Astrocyte (in vitro differentiated cells and primary cell): ENCODE measurements at places on chromosomes 16 and 17.

DNA sequence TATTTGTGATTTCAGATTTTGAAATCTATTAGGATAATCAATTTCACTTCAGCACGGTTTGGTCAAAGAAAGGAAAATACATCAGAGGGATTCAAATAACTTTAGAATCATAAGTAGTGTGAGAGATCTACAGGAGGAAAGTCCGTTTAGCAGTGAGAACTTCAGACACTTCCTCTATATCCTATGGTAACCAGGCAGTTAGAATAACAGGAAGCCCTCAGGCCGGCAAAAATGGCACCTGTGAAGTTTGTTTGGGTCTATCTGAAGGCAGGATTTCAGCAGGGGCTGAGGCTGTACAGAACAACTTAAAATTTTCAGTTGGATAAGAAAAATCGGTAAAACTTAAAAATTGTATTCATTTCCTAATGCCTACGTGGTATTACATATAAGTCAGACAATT, 24.9 kb downstream of the KCNJ16 start:
- DNase-seq, result no peak
- H3K27ac ChIP-seq, result no peak overlapping the region

DNA sequence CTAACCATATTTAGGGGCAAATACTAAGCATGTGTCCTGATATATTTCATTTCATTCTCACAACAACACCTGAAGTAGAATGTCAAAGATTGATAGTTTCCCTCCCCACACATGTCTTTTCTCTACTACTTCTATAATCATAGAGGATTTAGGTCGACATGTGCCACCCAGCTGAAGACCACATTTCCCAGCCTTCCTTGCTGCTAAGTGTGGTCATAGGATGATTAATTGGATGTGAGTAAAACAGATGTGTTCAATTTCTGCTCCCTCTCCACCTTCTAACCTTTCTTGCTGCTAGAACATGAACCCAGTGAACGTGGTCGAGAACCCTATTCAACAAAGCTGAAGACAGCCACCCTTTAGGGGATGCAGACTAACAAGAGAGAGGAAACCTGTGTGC, 18.8 kb upstream of the HLF start:
- no peaks in the 10 kb centered on the region for H3K4me1 ChIP-seq
- H3K4me3 ChIP-seq, result no peak overlapping the region
- no peaks in the 10 kb centered on the region for H3K27me3 ChIP-seq

- H3K27me3 ChIP-seq, result peaks cover 14% of the 10 kb centered on the region
- no peaks in the 10 kb centered on the region for H3K36me3 ChIP-seq
- no peak for DNase-seq
- H3K4me3 ChIP-seq, result no peak overlapping the region
These were observed 21.1 kb upstream of the KCNG4 start for GRCh38 chr16:84260766-84261554.

DNA sequence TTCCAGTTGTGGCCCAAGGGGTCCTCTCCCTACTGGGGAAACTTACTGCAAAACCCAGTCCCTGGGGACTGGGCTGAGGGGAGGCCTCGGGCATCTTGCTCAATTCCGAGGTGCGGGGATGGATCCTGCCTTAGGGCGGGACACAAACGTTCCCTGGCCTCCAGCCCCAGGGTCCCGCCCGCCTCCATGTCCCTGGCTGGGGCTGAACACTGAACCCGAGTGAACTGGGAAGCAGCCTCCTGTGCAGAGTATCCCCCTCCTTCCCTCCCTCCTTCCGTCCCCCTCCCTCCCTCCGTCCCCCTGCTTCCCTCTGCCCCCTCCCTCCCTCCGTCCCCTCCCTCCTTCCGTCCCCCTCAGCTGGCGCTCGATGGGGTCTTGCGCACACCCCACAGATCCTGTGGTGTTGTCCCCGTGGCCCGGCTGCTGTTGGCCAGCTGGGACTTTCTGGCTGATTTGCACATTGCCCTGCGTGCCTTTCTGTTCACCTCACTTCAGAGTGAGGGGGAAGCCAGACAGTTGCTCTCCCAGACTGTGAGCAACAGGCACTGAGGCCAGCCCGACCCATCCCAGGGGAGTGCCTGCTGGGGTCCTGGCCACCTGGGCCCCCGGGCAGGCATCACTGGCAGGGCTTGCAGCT, 5.5 kb downstream of the TRAF7 start:
- H3K27ac ChIP-seq, result peak overlapping the region; percentile 42
- H3K4me1 ChIP-seq, result peaks cover 50% of the 10 kb centered on the region
- peak; percentile 52 for DNase-seq
- no peak overlapping the region for H3K4me3 ChIP-seq
- no peaks in the 10 kb centered on the region for H3K27me3 ChIP-seq

DNA sequence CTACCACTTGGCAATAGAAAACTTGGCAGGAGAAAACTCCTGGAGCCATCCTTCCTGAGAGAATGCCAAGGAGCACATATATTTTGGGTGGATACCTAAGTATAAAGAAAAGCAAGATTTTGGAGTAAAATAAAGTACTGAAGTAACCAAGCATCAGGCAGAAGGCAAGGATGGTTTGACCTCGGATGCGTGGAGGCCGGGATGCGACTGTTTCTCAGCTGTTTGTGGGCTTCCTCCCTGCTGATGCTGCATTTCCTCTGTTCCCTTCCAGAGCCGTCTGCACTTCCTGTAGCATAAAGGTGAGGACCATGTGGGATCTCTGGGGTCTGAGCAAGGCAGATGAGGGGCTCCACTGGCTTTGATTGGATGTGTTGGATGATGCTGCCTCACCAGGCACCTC, 5.5 kb upstream of the TCF25 start:
- H3K27me3 ChIP-seq, result no peaks in the 10 kb centered on the region
- H3K36me3 ChIP-seq, result no peaks in the 10 kb centered on the region
- H3K4me1 ChIP-seq, result peaks cover 15% of the 10 kb centered on the region
- H3K4me3 ChIP-seq, result no peak overlapping the region

DNA sequence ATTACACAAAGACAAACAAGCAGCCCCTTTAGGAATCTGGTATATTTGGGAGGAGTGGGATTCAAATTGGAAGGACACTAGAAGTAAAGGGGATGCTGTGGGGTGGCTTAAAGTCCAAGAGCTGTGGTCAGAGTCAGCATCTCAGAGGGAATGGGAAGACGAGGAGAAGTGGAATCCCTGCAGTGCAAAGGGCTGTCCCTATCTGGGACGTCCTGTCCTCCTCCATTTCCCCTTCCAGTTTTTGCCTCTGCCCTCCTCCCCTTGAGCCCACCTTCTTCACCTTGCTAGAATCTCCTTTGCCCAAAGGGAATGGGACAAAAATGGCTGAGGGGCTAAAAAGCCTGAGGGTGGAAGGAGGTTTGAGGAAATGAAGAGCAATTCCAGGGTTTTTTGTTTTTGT, 4.2 kb upstream of the PLXDC1 start:
- no peak for DNase-seq
- peaks cover 14% of the 10 kb centered on the region for H3K4me1 ChIP-seq
- no peak overlapping the region for H3K27ac ChIP-seq
- H3K4me3 ChIP-seq, result no peak overlapping the region

GRCh38 chr16:8853611-8854010, 15.2 kb downstream of the CARHSP1 start:
- peaks cover 26% of the 10 kb centered on the region for H3K4me1 ChIP-seq
- no peaks in the 10 kb centered on the region for H3K27me3 ChIP-seq
- H3K27ac ChIP-seq, result no peak overlapping the region
- no peak for DNase-seq
- H3K4me3 ChIP-seq, result no peak overlapping the region
- H3K36me3 ChIP-seq, result peaks cover 35% of the 10 kb centered on the region

DNA sequence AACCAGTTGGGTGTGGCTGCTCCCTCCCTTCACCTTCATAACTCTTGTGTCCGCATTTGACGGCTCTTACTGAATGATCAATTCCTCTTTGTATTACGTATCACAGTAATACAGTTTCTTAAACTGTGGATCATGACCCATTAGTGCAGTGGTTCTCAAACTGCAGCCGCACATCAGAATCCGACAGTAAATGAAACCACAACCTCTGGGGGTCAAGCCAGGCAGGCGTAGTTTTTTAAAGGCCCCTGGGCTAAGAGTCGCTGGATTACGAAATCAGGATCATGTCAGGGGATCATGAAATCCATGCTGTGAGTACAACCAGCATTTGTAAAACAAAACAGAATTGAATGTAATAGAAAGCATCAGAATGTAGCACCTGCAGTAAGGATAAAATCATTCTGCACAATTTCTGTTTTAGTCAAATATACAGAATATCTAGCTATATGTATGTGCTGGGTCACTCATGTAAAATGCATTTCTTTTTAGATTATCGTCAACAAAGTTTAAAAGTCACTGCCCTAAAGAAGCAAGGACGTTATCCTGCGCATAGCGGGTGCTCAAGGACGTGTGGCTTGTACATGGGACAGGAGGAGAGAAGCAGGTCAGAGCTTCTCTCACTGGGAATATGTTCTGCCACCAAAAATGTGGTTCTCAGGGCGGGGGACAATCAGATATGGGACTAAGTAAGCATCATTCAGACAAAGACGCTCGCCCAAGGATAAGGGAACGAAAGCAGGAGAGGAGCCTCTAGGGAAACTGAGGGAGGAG, 113.1 kb downstream of the ZFHX3 start:
- peaks cover 31% of the 10 kb centered on the region for H3K4me1 ChIP-seq
- no peak overlapping the region for H3K4me3 ChIP-seq
- no peak overlapping the region for H3K27ac ChIP-seq
- peak; percentile 72 for DNase-seq
- H3K36me3 ChIP-seq, result no peaks in the 10 kb centered on the region
- no peaks in the 10 kb centered on the region for H3K27me3 ChIP-seq

DNA sequence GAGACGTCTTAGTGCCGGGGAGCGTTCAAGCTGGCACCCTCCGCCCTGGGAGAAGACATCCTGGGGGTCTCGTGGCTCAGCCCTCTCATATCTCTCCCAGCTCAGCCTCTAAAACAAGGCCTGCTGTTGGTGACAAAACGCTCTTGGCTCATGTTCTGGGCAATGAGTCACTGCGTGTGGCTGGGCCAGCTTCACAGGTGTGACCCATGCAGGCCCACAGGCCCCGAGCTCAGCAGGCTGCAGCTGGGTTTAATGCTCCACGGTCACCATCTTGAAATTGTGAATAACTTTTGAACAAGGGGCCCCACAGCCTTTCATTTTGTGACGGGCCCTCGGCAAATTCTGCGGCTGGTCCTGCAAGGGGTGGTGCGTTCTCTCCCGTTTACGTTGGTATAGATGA, 22.4 kb downstream of the GAA start:
- H3K4me3 ChIP-seq, result no peak overlapping the region
- H3K27me3 ChIP-seq, result peaks cover 3% of the 10 kb centered on the region
- DNase-seq, result peak; percentile 69
- no peaks in the 10 kb centered on the region for H3K36me3 ChIP-seq
- peaks cover 14% of the 10 kb centered on the region for H3K4me1 ChIP-seq
- H3K27ac ChIP-seq, result no peak overlapping the region

DNA sequence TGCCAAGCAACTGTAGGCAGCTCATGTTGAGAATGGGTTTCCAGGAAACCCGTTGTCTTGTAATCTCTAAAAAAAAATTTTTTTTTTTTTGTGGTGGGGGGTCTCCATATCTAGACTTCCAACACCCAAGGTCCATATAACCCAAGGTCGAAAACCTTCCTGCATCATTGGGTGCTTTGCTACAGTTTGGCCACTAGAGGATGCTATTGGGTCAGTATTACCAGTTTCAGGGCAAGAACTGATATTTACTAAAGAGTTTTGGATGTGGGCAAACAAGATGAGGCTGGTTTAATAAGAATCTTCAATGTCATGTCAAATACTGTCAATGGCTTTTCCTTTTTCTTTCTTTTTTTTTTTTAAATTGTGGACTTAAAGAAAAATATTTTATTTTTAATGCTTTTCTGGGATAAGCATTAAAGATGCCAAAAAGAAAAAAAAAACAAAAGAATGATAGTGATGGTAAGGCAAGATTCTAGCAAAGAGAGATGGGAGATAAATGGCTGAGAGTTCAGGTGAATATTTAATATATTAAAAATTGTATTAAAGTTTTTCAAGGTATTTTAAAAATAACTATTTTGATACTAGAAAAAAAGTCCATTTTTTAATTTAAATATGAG, 62.2 kb downstream of the DHRS7C start:
- no peak overlapping the region for H3K4me3 ChIP-seq
- no peaks in the 10 kb centered on the region for H3K4me1 ChIP-seq
- no peak overlapping the region for H3K27ac ChIP-seq
- H3K27me3 ChIP-seq, result no peaks in the 10 kb centered on the region

- no peaks in the 10 kb centered on the region for H3K4me1 ChIP-seq
- no peak for DNase-seq
- H3K27me3 ChIP-seq, result no peaks in the 10 kb centered on the region
- no peaks in the 10 kb centered on the region for H3K36me3 ChIP-seq
These were observed 72.0 kb upstream of the TOX3 start for GRCh38 chr16:52618753-52619497.

DNA sequence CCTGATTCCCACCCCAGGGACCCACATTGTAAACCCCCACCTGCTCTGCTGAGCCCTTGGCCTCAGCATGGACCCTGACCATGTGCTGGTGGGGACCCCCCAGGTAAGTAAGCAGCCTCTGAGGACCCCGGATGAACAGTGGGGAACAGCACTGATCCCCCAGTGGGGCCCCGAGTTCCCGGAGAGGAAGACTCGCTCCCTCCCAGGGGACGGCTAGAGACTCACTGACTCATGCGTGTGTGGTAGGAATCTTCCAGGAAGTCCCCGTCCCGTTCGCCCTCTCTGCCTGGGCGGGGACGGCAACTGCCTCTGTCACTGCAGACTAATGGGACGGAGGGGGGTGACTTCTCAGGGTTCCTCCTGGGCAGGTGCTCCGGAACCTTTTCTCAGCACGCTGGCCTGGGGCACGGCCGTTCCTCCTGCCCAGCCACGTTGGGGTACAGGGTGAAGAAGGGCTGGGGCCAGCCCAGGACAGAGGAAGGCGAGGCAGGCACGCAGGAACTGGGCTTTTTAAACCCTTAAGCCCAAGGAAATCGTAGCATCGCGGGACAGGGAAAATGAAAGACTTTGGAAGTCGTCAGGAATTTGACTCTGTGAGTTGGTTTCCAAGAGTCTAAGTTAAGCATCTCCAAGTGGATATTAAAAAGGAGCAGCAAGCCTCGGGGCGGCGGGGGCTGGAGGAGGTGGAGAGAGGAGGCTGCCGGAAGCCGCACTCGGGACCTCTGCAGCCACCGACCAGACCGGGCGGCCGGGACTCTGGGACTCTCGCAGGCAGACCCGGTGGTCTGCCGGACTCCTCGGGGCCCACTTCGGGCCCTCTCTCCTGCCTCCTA, 178.7 kb downstream of the SEC14L1 start:
- peaks cover 73% of the 10 kb centered on the region for H3K4me1 ChIP-seq
- DNase-seq, result peak; percentile 76
- H3K4me3 ChIP-seq, result peak overlapping the region; percentile 59

- no peaks in the 10 kb centered on the region for H3K4me1 ChIP-seq
- peaks cover 3% of the 10 kb centered on the region for H3K36me3 ChIP-seq
- no peak for DNase-seq
- no peaks in the 10 kb centered on the region for H3K27me3 ChIP-seq
- no peak overlapping the region for H3K4me3 ChIP-seq
- H3K27ac ChIP-seq, result no peak overlapping the region
These were observed 97.6 kb upstream of the DNAH17 start for GRCh38 chr17:78674595-78675315.

- peak overlapping the region; percentile 96 for H3K27ac ChIP-seq
- H3K4me1 ChIP-seq, result peaks cover 42% of the 10 kb centered on the region
- no peak overlapping the region for H3K4me3 ChIP-seq
- no peaks in the 10 kb centered on the region for H3K27me3 ChIP-seq
- H3K36me3 ChIP-seq, result no peaks in the 10 kb centered on the region
These were observed 32.5 kb downstream of the ABCC12 start for GRCh38 chr16:48123104-48123788.
